ENCODE measurements at places on chromosomes 3 and 15.

DNA sequence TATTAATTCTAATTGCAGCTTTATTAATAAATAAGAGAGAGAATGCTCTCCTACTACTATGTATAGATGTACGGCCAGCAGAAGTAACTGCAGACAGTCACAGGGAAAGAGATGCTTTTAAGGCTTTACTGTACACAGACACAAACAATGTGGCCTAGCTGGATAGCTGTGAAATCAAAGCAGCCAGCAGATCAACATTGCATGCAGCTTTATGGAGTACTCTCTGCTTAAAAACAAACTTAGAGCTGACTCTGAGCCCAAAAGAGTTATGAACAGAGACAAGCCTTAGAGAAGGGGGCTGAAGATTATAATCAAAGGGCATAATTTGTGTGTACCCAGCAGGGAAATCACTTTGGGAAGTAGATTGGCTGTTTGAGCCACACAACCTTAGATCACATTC is 47.2 kb downstream of the CADM2 start:
- DNase-seq, result peak; percentile 29

DNA sequence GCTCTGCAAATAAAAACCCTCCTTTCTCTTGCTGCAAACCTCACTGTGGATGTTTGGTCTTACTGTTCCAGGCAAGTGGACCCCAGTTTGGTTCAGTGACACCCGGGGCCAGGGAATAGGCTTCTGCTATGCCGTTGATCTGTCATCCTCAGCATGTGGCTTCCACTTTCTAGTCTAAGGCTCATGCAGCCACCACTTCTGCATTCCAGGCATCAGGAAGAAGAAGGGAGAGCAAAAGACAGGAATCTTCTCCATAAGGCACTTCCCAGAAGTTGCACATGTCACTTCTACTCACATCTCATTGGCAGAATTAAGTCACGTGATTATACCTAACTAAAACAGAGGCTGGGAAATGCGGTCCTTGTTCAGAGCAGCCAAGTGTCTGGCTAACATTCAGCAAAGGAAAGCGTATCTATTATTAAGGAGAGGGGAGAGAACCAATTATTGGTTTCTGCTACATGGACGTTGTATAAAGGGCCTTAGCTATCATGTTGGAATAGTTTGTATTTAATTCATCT is 173.6 kb upstream of the PFN2 start:
- no peak for DNase-seq

GRCh38 chr3:38564631-38565338 is 68.6 kb downstream of the EXOG start:
- no peak for DNase-seq

DNA sequence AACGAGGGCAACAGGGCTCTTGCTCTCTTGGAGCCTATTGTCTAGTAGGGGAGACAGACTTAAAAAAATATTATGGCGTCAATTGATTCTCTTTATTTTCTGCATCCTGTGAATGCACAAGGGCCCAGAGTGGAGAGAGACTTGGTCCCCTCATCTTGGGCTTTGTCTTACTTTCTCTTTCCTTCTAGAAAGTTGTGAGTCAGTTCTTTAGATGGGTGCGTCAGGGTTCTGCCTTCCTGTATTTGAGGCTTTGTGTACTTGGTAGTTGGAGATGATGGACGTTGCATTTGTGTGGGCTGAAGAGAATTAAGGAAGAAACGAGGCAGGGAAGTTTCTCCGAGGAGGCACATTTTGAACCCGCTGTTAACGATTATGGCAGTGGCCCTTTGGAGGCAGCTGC is 52.9 kb downstream of the CACNA1D start:
- no peak for DNase-seq

- no peak for DNase-seq
Observed at GRCh38 chr3:65473736-65474135, 565.0 kb downstream of the MAGI1 start.

- no peak for DNase-seq
Observed at GRCh38 chr3:6578526-6578925, 282.4 kb upstream of the GRM7 start.

- DNase-seq, result peak; percentile 45
Observed at GRCh38 chr3:23203708-23204330, 692 bp downstream of the UBE2E2 start.

- DNase-seq, result no peak
Observed at GRCh38 chr3:59388555-59389270, 338.9 kb upstream of the CFAP20DC start.

DNA sequence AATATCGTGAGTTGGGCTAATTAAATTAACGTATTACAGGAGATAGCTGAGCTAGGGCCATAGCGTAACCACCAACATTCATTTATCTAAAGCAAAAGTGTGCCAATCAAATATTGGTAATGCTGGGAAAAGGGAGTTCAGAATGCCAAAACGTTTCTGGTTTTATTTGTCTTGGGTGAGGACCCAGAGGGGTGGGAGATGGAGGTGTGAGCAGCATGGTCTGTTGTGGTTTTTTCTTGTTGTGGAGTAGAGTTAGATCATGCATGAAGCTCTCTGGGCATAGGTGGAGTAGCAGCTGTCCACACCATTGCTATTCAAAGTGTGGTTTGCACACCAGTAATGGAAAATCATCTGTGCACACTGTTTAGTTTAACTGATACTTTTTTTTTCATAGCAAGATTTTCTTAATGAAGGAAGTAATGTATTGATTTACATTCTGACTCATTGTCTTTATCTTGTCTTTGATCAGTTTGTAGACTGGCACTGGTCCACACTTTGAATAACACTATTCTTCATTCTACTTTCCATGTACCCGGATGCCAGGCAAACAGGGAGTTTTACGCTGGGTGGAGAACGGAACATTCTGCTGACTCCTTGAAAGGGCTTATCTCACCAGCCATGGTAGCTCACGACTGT is 50.8 kb upstream of the CRTC3 start:
- DNase-seq, result no peak

- no peak for DNase-seq
Observed at GRCh38 chr15:40340740-40341400, at the start of gene CCDC9B. TSS of gene CCDC9B (minus strand) at chr15:40340939. CDS start at chr15:40340819, 120 bp downstream.

DNA sequence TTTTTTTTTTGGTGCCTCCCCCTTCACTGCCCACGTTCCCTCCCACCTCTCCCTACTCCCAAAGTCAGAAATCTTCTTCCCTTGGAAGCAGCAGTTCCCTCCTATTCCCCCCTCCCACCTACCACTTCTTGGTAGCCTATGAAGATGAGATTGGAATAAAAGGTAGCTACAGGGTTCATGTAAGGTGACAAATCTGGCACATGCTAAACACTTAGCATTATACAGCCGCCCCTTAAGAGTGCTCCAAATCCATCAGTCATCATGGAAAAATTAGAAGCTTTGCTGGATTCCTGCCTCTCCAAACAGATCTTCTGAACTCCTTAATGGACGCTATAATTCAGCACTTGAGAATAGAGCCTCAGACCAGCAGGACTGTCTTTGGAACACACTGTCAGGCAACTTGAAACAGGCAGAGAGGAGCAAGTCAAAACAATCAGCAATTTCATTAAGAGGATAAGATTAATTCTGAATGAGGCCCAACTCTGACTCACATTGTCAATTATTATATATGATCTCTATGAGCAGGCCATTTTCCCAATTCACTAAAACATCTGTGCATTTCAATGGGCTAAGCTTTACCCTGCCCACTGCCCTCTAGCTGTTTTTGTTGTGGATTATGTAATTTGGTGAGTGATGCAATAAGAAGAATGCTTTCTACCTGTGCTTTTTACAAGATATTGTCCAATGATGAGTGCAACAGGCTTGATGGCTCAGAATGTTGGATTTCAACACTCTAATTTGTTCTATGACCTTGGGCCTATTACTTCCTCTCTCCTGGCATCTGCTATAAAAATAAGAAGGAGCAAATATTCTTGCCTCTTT is 34.6 kb upstream of the SPRED1 start:
- no peak for DNase-seq

DNA sequence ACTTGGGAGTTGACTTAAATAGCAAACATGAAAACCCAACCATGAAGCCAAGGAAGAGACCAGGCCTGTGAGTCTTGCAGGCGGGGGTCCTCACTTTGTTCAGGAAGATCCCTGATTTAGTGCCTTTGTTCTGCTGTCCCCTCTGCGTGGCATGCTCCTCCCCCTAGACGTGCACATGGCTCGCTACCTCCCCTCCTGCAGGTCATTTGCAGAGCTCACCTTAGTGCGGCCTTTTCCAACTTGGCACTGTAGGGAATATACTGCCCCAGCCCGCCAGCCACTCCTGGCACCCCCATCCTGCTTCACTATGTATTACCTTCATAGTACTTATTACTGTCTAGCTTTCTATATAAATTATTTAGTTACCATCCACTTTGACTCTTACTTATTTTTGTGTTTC is 18.3 kb downstream of the GXYLT2 start:
- DNase-seq, result no peak

GRCh38 chr3:30253832-30254231 is 352.6 kb upstream of the TGFBR2 start:
- no peak for DNase-seq

All from cerebellar cortex (tissue), 1 donor.